ENCODE measurements at places on chromosomes 16 and 17. TPM values are rescaled to one million over a fixed set of nuclear protein-coding genes. Genes with fewer than 3 reads are reported as not detected.

DNA sequence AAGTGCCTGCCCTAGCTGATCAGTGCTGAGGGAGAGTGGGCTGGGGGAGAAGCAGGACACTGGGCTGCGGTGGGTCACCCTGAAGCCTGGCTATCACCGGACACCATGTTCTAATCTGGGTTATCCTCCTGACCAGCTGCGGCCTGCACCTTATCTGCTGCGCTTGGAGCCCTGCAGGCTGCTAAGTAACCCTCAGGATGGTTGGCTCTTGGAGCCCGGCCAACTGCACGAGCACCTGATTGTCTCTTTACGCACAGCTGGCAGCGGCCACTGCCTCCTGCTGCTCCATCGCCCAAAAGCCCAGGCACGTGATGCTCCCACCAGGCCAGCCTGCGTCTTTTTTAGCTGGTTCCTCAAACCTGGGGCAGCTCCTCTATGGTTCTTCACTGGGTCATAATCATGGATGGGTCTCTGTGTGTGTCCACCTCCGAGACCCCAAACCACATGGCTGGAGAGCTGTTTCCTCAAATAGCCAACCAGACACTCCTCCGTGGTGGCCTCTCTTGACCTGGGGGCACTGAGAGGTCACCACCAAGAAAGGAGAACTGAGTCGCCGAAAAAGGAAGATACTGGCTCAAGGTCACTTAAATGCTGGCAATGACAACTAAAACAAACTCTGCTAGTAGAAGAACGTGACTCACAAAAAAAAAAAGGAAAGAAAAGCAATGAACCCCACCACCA, 21.7 kb downstream of the SPHK1 start:
- DNase-seq, result no peak

GRCh38 chr16:75250089-75250808, 1.2 kb downstream of the BCAR1 start:
- DNase-seq, result no peak

DNA sequence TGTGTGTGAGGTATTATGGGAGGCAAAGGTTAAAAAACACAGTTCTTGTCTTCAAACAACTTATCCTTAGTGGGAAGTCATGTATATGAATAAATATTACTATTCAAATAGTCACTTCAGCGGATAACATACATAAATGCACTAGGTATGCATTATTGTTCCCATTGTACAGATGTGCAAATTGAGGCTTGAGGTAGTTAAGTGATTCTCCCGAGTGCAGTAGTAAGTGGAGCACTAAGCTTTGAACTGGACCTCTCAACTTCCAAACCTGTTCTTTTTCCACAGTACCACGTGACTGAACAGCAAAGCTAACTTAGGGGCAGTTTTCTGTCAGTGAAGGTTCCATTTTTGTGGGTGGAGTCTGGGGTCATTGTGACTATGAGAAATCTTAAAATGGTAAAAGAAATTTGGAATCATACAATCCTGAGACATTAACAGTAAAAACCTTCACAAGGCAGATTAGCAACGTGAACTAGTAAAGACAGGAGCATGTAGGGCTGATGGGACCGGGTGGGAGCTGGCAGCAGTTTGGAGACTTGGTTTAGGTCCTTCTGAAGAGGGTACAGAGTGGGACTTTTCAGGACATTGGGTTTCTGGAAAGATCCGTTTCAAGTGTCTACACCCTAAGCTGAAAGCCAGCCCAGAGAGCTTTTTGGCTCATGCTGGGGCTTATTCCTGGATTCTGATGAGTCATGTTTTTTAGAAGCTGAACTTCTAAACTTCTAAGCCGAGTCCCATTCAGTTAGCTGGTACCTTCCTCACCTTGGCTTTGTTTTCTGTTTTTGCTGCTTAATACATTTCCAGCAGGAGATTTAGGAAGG, 204.9 kb downstream of the PRKCA start:
- DNase-seq, result peak; percentile 4

DNA sequence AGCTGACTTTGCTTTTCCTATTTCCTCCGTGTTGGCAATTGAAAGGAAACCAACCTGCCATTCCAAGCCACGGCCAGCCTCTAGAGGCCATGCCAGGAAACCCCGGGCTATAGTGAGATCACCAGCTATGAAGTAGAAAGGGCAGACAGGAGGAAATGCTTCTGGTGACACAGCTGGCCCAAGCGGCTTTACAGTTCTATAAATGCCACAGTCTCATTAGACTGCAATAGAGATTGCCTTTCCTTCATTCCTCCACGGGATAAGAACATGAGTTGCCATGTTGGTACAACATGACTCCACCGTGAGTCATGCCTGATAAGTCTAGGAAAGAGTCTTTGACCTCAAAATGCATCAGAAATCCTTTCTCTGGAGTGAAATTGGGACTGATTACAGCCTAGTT, 384.9 kb downstream of the GRIN2A start:
- no peak for DNase-seq

DNA sequence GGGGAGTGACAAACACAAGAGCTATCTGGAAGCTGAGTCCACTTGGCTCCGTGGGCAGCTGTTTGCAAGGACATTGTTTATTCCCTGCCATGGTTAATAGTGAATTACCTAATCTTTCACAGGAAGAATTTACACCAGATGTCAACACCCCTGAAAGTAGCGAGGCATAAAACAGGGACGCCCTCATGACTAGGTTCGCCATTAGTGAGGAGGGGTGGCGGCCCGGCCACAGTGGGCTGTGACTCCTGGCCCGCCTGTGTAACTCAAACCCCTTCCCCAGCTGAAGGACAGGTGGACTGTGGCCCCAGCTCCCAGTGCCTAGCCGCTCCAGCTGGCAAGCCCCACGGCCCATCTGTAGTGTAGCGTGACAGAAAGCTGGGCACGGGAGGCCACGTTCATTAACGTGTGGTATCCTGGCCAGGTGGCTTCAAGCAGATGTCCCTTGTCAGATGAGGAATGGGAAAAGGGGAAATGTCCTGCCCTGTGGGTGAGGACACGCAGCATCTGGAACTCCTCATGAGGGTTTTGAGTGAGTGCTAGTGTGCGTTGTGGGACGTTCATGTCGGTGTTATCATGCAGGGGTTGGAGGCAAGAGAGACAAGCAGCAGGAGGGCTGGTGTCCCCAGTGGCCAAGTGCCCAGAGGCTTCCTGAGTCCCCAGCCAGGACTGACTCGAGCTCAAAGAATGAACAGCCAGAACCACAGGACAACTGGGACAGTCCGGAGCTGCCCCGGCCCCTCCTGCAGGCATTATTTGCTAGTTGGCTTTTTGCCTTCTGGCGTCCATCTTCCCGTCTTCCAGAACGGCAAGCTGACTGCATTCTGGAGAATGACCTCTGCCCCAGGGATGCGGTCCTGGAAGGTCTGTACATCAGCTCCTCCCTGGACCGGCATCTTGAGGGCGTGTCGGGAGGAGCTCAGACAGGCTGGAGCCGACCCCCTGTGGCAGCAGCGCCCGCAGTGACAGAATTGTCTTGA, 19.2 kb downstream of the KDM8 start:
- DNase-seq, result no peak

DNA sequence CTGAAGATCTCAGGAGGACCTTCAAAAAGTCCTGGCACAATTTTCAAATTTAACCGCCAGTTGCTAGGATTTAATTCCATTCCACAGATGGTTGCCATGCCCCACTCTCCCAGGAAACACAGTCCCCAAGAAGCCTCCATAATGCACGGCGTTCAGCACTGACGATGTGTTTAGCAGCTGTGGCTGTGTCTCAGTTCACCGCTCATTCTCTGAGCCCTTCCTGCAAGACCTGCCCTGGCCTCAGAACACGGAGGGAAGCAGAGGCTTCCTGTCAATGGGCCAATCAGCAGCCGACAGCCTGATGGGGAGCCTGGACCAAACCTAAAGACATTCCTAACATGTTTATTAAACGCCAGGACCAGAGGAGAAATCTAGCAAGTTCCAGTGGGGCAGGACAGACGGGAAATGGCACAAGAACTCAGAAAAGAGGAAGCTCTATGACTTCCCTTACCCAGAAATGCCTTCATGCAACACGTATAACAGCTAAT, 4.9 kb downstream of the MYLK3 start:
- DNase-seq, result no peak

DNA sequence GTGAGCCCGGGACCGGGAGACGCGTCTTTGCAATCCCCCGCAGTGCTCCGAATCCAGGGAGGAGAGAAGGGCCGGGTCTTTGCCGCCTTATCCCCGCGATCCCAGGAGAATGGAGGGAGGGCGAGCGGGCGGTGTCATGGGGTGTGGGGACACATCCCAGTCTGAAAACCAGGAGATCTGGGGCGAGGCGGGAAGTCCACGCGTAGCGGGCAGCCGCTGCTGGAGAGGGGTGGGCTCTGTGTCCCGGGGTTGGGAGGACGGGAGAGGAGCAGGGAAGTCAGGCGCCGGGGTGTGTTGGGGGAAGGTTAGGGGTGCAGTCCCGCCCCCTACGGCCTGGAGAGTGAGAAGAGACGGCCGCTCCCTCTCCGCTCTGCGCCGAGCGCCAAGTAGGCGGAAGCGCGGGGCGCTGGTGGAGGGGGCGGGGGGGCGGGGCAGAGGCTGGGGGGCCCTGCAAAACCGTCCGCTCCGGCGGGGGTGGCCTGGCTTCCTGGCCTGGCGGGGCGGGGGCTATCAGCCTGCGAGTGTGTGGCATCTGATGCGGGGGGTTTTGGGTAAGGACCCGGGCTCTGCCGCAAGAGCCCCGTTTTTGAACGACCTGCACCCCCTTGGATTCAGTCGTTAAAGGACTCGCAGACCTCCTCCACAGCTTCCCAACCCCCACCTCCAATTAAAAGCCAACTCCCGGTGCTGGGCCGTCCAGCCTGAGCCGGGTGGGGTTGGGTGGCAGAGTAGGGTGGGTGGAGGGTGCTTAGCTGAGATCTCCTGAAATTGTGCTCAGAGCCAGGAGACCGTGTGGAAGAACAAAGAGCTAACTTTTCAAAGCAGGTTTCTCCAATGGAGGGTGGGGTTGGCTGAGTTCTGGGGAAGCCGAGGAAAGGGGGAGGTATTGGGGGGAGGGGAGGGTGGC, 654 bp downstream of the LASP1 start:
- peak; percentile 54 for DNase-seq

Gene KRT16
- total RNA-seq, result not detected

GRCh38 chr16:22314661-22315626, 17.7 kb downstream of the POLR3E start:
- no peak for DNase-seq

- DNase-seq, result no peak
Measured at GRCh38 chr17:59387351-59388068, 56.1 kb downstream of the YPEL2 start.

GRCh38 chr17:13640551-13640950, 38.8 kb upstream of the HS3ST3A1 start:
- no peak for DNase-seq

Gene CLEC18C
- under 0.01 TPM for total RNA-seq

DNA sequence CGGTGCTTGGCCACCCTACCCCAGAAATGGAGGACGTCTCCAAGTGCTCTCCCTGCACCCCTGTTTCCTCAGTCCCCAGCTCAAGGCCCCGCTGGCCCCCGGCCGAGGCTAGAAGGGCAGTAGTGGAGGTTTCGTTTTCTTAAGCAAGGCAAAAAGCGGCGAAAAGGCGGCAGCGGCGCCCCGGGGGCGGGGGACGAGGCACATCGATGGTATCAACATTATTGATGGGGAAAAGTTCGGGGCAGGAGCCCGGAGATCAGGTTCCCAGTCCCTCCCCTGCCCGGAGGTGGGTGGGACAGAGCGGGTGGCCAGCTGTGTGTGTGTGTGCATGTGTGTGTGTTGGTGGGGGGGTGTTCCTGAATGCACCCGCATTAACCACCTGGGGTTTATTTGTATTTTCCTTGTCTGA, 4.1 kb upstream of the SALL1 start:
- peak; percentile 28 for DNase-seq

GRCh38 chr16:14013145-14013570, 58.0 kb upstream of the MRTFB start:
- no peak for DNase-seq

GRCh38 chr16:83967838-83968305, at the start of gene NECAB2:
TSS of gene NECAB2 (plus strand) at chr16:83968244. CDS start at chr16:83968649, 405 bp downstream.
- peak; percentile 33 for DNase-seq

Gene FAM20A
- total RNA-seq, result 0.27 TPM

Gene GDPD1
- 8.9 TPM for total RNA-seq

Gene CRYBA1
- not detected for total RNA-seq

DNA sequence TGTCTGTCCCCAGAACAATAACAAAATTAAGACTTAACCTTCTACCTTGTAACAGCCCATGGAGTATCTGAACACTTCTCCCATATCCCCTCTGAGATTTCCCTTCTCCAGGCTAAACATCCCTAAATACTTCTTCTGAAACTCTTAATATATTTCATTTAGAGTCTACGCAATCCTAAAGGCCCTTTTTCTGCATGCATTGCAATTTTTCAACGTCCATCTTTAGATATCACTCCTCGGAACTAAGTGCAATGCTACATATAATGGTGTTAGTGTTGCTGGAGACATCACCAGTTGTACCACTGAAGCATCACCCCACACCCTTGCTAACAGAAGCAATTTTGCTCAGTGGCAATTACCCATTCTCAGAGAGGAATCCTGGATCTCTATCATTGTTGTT, 13.2 kb downstream of the GRIN2A start:
- no peak for DNase-seq

GRCh38 chr17:49690256-49690655, 12.4 kb upstream of the SPOP start:
- no peak for DNase-seq

Gene ZNF629
- total RNA-seq, result 18.0 TPM

- DNase-seq, result no peak
Measured at GRCh38 chr16:11392041-11392581, 46.9 kb downstream of the RMI2 start.

DNA sequence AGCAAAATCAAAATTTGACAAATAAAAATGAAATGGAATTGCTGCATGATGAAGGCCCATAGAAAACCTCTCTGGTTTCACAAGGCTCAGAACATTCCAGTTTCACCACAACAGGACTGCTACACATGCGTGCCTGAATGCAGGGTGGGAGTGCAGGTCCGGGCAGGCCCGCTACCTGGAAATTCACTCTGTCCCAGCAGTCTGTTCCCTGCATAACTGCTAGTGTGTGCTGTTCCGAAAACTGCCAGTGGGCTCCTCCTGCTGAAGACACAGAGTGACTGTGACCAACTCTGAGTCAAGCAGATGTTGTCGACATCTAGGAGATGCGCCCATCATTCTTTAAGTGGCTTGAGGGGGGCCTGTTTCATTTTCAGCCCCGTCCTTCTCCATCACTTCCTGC, 284.8 kb upstream of the MAF start:
- DNase-seq, result no peak

GRCh38 chr17:57357392-57357784, 101.1 kb downstream of the MSI2 start:
- no peak for DNase-seq

Measured in hematopoietic multipotent progenitor cell (in vitro differentiated cells).